Stimulated activated effector memory CD8-positive, alpha-beta T cell treated with anti-CD3 and anti-CD28 coated beads, Interleukin-12 subunit alpha, Interleukin-12 subunit beta, amount 100 ng/mL, for 72 hours (primary cell): ENCODE measurements at places on chromosomes 5 and 9.

DNA sequence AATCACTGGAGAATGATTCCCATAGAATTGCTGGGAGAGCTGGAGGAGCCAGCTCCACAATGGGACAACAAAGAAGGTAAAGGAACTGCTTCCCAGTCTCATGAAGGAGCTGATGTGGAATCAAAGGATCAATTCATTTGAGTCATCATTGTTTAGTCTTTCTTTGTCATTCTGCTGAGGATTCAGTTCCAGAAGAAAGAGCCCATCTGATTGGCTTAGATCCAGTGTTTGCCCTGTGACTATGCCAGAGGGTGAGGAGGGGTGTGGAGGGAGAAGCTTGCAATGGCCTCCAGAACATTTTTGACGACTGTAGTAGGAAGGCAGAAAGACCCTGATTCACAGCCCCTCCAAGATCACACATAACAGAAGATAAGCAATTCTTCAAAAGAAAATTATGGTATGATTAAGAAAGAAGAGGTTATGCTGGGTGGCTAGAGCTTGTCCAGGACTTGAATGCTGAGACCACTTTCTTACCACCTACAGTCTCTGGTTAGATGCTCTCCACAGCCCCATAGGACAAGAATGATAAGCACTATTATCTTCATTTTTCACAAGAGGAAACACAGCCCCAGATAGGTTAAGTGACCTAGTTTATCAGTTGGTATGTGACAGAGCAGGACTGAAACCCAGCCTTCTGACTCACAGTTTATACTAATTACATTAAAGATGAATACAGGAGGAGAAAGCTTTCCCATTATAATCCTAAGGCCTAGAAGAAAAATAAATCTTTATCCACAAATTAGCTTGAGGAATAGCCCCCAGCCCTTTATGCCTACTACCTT, 363.1 kb downstream of the PRELID2 start:
- no peak for DNase-seq

DNA sequence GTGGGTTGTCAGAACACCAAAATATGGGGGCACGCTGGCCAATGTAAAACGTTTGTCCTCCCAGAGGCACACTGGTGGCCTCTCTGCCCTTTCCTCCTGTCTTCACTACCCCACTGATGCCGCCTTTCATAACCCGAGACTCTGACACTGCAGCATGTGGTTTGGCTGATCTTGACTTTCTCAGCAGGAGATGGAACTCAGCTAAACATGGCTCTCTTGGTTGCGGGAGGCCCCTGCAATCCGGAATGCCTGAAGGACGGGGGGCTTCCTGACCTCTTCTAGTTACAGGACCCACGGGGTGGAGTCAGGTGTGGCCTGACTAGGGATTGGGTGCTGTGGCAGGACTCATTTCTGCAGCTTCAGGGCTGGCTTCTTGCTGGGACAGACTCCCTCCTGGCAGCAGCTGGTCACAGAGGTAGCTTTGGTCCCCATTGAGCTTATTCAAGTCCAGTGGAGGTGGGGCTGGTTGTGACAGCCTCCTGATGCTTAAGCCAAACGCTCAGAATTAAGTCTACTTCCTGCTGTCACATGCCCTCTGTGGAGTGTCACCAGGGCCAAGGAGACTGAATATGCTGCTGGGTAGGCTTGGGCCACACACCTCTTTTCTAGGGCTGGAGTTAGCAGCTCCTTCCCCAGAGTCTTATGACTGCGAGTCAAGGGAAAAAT, 44.2 kb downstream of the NXNL2 start:
- no peak for DNase-seq

- DNase-seq, result no peak
These were observed 30.0 kb upstream of the PPP1R2B start for GRCh38 chr5:156819967-156820581.

DNA sequence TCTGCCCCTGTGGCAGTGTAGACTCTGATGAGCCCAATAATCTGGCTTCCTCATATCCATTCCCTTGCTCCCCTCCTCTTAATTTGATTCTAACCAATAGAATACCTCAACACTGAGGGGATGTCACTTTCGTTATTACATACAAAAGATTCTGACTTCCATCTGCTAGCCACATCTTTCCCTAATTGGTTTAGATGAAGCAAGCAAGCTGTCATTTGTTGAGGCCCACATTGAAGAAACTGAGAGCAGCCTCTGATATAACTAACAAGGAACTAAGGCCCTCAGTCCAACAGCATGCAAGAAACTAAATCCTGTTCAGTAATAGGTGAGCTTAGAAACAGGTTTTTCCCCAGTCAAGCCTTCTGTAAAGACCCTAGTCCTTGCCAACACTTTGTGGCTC, 5.8 kb downstream of the ADAMTS6 start:
- no peak for DNase-seq

DNA sequence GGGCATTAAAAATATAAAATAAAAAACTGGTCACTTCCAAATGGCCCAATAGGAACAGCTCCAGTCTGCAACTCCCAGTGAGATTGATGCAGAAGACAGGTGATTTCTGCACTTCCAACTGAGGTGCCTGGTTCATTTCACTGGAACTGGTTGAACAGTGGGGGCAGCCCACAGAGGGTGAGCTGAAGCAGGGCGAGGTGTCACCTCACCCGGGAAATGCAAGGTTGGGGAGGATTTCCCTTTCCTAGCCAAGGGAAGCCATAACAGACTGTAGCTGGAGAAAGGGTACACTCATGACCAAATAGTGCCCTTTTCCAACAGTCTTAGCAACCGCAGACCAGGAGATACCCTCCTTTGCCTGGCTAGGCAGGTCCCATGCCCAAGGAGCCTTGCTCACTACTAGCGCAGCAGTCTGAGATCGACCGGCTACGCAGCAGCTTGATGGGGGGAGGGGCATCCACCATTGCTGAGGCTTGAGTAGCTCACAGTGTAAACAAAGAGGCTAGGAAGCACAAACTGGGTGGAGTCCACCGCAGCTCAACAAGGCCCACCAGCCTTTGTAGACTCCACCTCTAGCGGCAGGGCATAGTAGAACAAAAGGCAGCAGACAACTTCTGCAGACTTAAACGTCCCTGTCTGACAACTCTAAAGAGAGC, 12.7 kb downstream of the RLN1 start:
- peak; percentile 65 for DNase-seq

- DNase-seq, result no peak
These were observed 26.3 kb upstream of the TENT4A start for GRCh38 chr5:6686915-6687409.

- DNase-seq, result no peak
These were observed 73.5 kb downstream of the PTPN3 start for GRCh38 chr9:109424618-109425017.

GRCh38 chr5:93708442-93708841, 33.0 kb downstream of the POU5F2 start:
- no peak for DNase-seq

GRCh38 chr9:119101048-119101447, 268.2 kb downstream of the BRINP1 start:
- DNase-seq, result no peak

GRCh38 chr5:10734037-10734709, 26.9 kb downstream of the DAP start:
- DNase-seq, result no peak

DNA sequence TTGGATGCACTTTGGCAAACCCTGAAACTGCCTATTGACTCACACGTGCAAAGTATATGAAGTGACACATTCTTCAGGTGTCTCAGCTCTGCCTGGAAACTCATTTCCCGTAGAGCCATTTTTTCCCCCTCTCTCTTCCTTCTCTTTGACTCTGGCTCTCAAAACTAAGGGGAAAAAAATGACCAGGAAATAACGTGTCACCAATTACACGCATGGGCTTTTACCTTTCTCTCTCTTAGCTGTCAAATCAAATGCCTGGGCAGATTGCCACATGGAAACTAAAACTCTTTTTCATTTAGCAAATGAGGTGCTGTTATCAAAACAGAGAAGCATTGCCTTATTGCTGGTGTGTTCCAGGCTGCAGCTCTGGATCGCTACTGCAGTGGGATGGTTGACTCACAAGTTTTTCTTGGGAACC, 18.3 kb upstream of the IFNK start:
- DNase-seq, result no peak

DNA sequence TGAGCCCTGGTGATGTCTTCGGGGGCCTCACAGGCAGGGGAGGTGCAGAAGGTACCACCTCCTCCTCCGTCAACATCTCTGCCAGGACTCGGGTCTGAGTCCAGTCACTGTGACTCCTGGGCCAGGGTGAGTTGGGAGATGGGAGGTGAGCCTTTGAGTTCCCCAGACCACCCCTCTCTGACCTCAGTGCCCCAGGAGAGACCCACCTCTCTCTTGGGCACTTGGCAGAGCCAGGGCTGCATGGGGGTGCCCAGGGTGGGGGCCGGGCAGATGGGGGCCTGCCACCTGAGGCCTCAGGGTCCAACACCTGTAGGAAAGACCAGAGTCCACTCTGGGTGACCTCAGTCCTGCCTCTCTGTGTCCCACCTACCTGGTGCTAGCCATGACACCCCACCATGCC, 6.8 kb downstream of the KIF12 start:
- DNase-seq, result no peak

- no peak for DNase-seq
These were observed 104.3 kb downstream of the FGF18 start for GRCh38 chr5:171523781-171524180.

- DNase-seq, result no peak
These were observed 445.7 kb upstream of the CLINT1 start for GRCh38 chr5:158304607-158305006.

DNA sequence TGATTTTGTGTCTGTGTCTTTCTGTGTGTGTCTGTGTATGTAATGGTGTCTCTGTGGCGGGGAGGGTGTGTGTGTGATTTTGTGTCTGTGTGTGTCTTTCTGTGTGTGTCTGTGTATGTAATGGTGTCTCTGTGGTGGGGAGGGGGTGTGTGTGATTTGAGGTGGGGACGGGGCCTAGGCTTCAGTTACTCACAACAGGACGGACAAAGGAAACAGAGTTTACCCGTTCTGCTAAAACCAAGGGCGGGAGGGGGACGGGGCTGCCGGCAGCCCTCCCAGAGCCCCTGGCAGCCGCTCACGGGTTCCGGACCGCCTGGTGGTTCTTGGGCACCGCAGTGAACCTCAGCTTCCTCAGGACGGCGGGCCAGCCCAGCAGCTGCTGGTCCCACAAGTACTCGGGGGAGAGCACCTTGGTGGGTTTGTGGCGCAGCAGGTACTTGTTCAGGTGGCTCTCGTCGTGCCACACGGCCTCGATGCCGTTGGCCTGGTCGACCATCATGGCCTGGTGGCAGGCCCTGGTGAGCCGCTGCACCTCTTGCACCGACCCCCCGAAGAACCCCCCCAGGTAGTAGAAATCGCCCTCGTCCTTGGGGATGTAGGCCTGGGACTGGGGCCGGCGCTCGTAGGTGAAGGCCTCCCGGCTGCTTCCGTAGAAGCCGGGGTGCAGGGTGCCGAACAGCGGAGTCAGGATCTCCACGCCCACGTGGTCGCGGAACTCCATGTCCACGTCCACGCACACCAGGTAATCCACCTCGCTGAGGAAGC, 19.4 kb downstream of the ABO start:
- no peak for DNase-seq
